ENCODE measurements at places on chromosomes 7 and 10.

DNA sequence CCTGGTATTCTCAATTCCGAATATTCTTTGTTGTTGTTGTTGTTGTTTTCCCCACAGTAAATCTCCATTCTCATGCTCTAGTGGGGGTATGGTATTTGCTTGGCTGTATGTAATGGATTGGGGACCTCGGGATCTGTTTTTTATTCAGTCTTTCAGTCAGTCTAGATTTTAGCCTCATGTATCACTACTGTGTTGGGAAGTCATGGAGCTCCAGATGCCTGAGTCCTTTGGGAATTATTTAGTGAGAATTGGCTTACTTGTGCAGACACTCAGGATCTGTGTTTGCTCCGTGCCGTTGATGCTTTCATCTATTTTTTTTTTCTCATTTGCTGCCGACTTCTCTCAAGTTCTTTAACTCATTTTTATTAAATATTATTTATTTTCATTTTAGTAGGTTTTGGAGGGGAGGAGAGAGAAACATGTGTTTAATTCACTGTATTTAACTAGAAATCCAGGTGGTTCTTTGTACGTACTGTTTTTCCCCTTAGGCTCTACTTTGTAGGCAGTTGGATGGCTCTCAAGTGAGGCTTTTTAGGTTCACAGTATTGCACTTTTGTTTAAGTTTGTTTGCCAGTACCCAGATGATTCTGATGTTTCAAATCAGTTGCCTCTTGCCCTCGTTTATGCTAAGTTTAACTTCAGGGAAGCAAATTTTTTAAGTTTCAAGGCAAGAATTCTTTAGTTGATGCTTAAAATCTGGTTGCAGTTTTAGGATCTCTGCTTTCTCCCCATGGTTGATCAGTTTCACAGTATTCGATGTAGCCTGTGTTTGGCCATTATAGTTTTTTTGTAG is 36.9 kb downstream of the ZNRF2 start:
- DNase-seq, result no peak

DNA sequence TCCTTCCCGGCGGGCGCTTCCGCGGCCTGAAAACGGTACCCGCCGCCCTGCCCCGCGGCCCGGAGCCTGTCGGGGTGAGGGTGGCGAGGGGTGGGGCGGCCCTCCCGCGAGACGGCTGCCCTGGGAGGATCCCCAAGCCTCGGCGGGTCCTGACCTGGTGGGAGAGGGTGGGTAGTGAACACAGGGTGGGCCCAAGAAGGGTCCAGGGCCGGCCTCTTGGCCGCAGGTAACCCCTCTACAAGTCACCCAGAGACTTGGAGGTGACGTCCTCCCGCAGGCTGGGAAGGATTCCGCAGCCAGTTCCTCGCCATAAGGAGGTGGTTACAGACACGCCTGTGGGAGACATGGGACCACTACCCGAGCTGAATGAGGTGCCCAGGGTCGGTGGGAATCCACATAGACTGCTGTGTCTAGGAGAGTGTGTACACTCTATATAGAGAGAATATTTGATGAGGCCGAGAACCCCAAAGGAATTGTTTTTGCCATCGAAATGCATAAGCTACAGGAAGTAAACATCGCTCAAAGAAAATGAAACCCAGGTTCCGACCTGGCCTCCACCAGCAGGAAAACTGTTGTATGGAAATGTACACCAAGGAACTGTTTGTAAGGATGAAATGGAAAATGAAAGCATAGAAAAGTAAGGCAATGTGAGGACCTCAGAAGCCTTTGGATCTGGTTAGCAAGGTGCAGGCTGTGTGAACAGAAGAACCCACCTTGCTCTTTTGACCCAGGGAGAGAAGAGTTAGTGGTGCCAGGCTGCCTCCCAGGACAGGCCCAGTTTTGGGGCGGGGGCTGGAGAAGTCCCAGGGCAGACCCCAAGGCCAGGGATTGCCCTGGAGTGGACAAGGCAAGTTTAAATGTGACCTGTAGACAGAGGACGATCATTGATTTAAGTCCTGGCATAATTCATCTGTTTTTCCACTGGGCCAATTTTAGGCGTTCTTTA is 659 bp downstream of the OPTN start:
- no peak for DNase-seq

DNA sequence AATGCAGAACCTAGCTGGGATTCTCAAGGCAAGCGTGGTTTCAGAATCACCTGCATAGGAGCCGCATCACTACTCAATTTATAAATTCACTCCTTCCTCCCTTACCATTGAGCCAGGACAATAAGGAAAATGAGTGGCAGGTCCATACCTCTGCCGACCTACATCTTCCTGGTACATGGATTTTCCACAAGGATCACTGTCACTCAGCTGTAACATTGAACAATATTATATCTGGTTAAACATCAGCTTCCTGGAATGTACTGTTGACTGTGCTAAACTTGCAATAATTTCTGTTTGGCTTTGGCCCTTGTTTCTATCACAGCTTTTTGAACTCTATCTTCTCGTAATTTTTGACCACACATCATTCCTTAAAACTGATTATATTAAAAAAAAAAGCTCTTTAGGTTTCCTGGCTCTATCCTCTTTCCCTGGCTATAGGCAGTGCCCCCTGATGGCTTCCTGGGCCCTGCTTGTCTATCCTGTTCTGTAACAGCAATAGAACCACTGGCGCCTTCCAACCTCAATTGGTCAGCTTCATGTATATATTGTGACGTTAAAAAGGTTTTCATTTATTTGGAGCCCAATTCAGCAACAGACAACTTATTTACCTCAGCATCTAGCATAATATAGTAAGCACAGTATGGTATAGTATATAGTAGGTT is 59.2 kb downstream of the RNLS start:
- no peak for DNase-seq

- DNase-seq, result no peak
Measured at GRCh38 chr10:110215286-110216170, 8.1 kb downstream of the MXI1 start.

DNA sequence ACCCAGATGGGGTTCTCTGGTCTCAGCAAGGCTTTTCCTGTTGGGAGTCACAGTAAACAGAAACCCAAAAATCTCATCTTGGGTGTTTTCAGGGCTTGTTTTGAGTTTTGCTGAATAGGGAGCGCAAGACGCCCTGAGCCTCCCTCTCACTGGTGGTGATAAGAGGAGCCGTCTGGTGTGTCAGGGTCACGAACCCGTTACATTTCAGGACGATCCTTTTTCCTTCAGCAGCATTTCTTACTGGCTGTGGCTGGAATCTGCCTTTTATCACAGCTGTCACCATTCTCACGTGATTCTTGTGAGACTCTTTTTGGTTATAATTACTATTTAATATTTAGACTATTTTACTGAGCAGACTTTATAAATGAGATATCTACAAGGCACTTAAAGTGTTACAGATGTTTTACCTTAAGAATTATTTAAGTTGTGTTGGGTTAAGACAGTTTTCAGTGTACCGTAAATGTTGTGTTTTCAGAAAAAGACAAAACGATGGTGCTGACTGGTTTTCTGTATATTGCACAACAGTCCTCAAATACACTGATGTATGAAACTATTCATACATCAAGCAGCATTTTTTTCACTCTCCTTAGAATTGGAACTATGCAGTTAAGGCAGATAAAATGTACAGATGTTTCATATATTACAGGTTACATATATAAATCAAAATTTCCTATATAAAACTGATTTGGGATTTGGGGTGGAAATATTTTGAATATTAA is 2.2 kb upstream of the GET4 start:
- no peak for DNase-seq
